ENCODE measurements at places on chromosomes 5 and 9. TPM values are rescaled to one million over a fixed set of nuclear protein-coding genes. Genes with fewer than 3 reads are reported as not detected.

DNA sequence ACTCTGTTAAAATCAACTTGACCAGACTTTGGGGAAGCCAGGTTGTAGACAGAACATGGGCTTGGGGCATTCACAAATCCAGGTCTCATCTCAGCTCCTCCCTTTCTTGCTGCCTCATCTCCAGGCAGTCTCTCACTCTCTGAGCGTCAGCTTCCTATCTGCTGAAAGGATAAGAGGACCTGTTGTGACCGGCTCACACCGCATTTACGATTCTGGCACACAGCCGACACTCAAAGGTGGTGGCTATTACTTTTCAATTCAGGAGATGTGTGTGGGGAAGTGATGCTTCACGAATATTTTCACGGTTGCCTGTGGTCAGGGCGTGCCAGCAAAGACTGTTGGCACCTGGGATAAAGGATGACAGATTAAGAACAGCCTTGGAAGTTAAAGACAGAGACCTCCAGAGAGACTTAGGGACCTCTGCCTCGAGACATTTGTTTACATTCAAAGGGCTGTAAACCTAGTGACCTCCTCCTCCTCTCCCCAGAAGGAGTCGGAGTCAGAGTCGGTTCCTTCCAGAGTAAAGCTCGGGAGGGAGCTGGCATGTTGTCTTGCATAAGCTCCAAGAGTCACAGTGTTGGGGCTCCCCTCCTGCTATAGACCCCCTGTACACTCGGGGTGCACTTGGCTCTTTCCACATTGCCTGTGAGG, 83.2 kb downstream of the AK8 start:
- no peak overlapping the region for H3K4me3 ChIP-seq
- H3K27ac ChIP-seq, result no peak overlapping the region
- no peak for DNase-seq
- no peaks in the 10 kb centered on the region for H3K36me3 ChIP-seq
- no peaks in the 10 kb centered on the region for H3K27me3 ChIP-seq
- H3K4me1 ChIP-seq, result peaks cover 8% of the 10 kb centered on the region

DNA sequence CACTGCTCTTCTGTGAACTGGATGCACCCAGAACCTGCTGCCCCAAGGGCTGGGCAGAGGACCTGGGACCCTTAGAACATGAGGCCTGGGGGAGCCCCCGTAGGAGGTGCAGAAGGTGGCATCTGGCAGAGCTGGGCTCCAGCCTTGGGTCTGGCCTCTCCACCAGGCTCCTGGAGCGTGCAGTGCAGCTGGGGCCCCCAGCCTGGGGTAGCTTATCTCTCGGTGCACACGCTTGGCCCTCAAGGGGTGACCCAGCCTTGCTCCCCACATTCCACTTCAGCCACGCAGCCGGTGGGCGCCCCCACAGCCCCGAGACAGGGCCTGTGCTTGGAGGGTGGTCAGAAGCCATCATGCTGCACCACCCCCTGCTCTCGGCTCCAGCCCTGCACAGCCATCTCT, 5.6 kb upstream of the NR5A1 start:
- H3K27me3 ChIP-seq, result peaks cover 4% of the 10 kb centered on the region
- no peaks in the 10 kb centered on the region for H3K36me3 ChIP-seq
- DNase-seq, result no peak
- H3K4me1 ChIP-seq, result peaks cover 8% of the 10 kb centered on the region
- no peak overlapping the region for H3K27ac ChIP-seq

DNA sequence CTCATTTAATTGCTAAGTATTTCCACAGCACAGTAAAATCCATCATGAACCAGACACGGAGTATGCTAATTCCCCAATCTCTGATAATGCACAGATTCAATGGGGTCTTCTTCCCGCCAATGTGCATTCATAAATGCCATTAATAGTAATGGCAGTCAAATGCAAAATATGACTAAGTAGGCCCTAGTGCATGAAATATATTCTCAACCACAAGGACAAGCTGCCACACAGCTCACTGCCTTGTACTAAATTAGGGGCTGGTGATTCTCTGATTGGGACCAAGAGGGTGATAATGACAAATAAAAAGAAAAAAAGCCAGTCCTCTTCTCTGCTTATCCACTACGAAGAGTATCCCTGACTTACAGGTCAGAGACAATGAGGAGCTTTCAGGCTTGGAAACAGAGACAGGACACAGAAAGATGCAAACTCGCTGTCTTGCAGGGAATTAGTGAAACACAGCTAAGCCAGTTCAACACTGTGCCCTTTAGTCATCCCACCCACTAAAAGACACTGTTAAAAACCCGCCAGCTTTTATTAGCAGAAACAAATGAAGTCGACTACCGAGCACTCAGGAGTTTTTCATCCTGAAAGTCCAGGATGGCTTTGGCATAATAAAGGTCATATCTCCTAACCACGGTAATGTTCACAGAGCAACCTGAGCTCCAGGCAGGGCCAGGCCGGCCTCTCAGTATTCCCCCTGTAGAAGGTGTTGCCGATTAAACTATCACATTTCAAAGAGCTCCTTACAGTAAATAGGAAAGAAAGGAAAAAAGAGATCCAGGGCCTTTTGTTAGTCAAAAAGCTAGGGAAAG, 148.1 kb downstream of the EBF1 start:
- no peaks in the 10 kb centered on the region for H3K27me3 ChIP-seq
- no peaks in the 10 kb centered on the region for H3K36me3 ChIP-seq
- no peak for DNase-seq
- peaks cover 8% of the 10 kb centered on the region for H3K4me1 ChIP-seq
- H3K27ac ChIP-seq, result no peak overlapping the region

DNA sequence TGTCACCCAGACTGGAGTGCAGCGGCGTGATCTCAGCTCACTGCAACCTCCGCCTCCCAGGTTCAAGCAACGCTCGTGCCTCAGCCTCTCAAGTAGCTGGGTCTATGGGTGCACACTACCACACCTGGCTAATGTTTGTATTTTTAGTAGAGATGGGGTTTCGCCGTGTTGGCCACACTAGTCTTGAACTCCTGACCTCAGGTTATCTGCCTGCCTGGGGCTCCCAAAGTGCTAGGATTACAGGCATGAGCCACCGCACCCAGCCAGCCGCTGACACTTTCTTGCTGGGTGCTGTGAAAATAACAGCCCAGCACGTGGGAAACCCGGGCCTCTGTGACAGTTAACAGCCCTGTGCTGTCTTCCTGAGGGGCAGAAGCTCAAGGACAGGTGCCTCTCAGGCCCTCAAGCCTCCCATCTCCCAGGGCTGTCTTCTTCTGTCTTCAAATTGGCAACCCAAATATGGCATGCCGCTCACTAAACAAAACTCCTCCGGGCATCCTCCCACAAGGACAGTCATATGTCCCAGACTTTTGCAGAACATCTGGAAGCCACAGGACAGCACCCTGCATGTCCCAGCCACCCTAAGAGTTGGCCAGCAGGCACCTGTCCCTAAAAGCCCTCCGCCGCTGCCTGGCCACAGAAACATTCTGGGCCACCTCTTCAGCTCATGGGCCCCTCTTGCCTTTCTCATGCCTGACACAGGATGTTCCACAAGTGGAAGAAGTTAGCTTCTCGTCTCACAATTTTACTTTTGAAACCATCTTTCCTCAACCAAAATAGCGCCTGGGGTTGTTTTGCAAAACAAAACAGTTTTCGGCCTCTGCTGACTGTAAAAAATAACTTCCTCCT, 233.6 kb downstream of the SYK start:
- no peak for DNase-seq
- H3K36me3 ChIP-seq, result no peaks in the 10 kb centered on the region
- peaks cover 11% of the 10 kb centered on the region for H3K4me1 ChIP-seq

Gene CRB2
- not detected for polyA plus RNA-seq

Gene CDH6
- polyA plus RNA-seq, result not detected

GRCh38 chr5:39928709-39929108, 503.9 kb upstream of the DAB2 start:
- H3K36me3 ChIP-seq, result no peaks in the 10 kb centered on the region
- H3K27ac ChIP-seq, result no peak overlapping the region
- H3K4me3 ChIP-seq, result no peak overlapping the region
- H3K27me3 ChIP-seq, result no peaks in the 10 kb centered on the region

Gene SYK
- polyA plus RNA-seq, result 177 TPM
